ENCODE measurements at places on chromosomes 5 and 9.

DNA sequence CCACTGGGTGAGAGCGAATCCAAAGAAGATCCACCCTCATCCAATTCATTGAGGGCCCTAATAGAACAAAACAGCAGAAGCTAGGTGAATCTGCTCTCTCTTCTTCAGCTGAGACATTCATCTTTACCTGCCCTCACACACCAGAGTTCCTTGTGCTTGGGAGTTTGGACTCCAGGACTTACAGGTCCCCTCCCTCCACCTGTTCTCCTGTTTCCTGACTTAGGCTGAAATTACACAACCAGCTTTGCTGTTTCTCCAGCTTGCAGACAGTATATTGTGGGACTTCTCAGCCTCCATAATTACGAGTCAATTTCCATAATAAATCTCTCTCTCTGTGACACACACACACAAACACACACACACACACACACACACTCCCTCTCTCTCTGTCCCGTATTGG is 19.1 kb downstream of the TMEM171 start:
- H3K27me3 ChIP-seq, result peaks cover 51% of the 10 kb centered on the region
- no peak overlapping the region for H3K27ac ChIP-seq
- no peak overlapping the region for H3K4me3 ChIP-seq
- DNase-seq, result no peak

DNA sequence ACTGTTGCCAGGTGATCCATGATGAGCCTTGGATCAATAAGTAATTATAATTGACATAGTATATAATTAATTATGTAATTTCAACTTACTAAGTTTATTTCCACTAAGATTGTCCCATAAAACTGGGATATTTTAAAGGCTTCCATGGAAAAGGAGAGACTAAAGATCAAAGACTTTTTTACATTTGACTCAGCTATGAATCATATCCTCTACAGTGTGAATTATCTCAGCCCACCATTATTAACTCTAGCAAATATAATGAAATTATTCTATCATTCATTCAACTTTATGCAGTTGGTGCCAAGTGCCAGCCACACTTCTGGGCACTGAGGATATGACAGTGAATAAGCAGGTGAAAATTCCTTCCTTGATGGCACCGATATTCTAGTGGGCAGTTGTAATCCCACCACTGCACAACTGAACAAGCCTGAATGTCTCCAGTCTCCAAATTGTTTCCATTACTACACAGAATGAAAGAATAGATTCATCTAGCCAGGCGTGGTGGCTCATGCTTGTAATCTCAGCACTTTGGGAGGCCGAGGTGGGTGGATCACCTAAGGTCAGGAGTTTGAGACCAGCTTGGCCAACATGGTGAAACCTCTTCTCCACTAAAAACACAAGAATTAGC is 21.9 kb upstream of the TXN start:
- no peak overlapping the region for H3K27ac ChIP-seq
- no peak for DNase-seq
- H3K4me3 ChIP-seq, result no peak overlapping the region

- no peaks in the 10 kb centered on the region for H3K36me3 ChIP-seq
- H3K4me3 ChIP-seq, result no peak overlapping the region
- DNase-seq, result no peak
- no peak overlapping the region for H3K27ac ChIP-seq
- no peaks in the 10 kb centered on the region for H3K4me1 ChIP-seq
Observed at GRCh38 chr9:73847536-73847935, 649.6 kb upstream of the RORB start.

DNA sequence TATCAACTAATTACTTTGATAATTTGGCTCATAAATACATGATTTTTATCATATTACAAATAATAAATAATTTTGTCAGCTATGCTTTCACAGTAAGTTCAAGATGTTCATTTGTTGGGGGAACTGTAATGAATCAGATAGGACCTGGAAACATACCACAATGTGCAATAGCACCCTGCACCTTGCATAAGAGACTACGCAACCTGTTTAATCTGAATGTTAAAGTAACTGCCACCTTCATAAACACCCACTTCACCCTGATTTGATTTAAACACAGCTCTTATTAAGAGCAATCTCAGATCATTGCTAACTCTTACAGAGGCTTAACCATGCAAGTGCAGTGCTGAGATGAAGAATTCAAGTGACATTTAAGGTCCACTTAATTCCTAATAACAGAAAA is 69.1 kb upstream of the GABRA1 start:
- H3K36me3 ChIP-seq, result no peaks in the 10 kb centered on the region
- DNase-seq, result no peak
- no peak overlapping the region for H3K27ac ChIP-seq
- H3K4me3 ChIP-seq, result no peak overlapping the region
- no peaks in the 10 kb centered on the region for H3K4me1 ChIP-seq

- no peaks in the 10 kb centered on the region for H3K27me3 ChIP-seq
- peaks cover 54% of the 10 kb centered on the region for H3K36me3 ChIP-seq
- H3K27ac ChIP-seq, result peak overlapping the region; percentile 99
- H3K4me1 ChIP-seq, result peaks cover 23% of the 10 kb centered on the region
Observed at GRCh38 chr5:176387384-176387925, 943 bp downstream of the NOP16 start.

- H3K4me3 ChIP-seq, result no peak overlapping the region
- no peaks in the 10 kb centered on the region for H3K27me3 ChIP-seq
- DNase-seq, result no peak
- no peaks in the 10 kb centered on the region for H3K4me1 ChIP-seq
- H3K27ac ChIP-seq, result no peak overlapping the region
- peaks cover 50% of the 10 kb centered on the region for H3K36me3 ChIP-seq
Observed at GRCh38 chr5:1041225-1042143, 32.9 kb downstream of the NKD2 start.

GRCh38 chr9:102534031-102534430 is 461.1 kb upstream of the CYLC2 start:
- H3K27ac ChIP-seq, result no peak overlapping the region
- DNase-seq, result no peak
- H3K4me1 ChIP-seq, result no peaks in the 10 kb centered on the region
- H3K27me3 ChIP-seq, result no peaks in the 10 kb centered on the region
- H3K36me3 ChIP-seq, result no peaks in the 10 kb centered on the region

DNA sequence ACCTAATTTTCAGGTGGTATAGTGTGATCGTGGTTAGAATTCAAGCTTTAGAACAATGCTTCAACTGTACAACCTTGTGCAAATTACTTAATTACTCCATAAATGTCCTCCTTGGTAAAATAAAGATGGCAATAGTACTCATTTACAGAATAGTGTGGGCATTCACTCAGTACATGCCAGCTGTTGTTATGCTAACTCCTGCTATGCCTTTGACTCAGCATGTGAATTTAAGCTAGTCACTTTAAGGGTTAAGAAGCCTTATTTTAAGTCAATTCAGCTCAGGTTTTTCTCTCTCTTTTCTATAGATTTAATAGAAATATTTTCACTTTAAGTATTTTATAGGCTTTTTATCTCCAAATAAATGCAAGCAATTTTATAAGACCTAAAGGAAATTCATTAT is 335.6 kb upstream of the ITGA1 start:
- no peaks in the 10 kb centered on the region for H3K4me1 ChIP-seq
- DNase-seq, result no peak
- no peaks in the 10 kb centered on the region for H3K36me3 ChIP-seq

DNA sequence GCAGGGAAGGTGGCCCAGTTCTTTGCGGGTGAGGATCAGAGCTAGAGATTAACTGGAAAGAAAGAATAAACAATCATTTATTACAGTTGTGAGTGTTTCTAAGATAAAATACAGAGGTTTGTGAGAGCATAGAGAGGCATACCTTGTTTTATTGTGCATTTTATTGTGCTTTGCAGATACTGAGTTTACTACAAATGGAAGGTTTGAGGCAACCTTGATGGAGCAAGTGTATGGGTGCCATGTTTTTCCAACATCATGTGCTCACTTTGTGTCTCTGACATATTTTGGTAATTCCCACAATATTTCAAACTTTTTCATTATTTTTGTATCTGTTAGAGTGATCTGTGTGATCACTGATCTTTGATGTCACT is 715 bp upstream of the C5orf34 start:
- peaks cover 13% of the 10 kb centered on the region for H3K36me3 ChIP-seq
- no peak for DNase-seq
- H3K4me3 ChIP-seq, result peak overlapping the region; percentile 83
- H3K4me1 ChIP-seq, result peaks cover 29% of the 10 kb centered on the region

- no peaks in the 10 kb centered on the region for H3K36me3 ChIP-seq
- H3K27me3 ChIP-seq, result peaks cover 11% of the 10 kb centered on the region
- DNase-seq, result no peak
- H3K4me1 ChIP-seq, result peaks cover 2% of the 10 kb centered on the region
- H3K4me3 ChIP-seq, result no peak overlapping the region
Observed at GRCh38 chr9:109427886-109428285, 70.2 kb downstream of the PTPN3 start.

DNA sequence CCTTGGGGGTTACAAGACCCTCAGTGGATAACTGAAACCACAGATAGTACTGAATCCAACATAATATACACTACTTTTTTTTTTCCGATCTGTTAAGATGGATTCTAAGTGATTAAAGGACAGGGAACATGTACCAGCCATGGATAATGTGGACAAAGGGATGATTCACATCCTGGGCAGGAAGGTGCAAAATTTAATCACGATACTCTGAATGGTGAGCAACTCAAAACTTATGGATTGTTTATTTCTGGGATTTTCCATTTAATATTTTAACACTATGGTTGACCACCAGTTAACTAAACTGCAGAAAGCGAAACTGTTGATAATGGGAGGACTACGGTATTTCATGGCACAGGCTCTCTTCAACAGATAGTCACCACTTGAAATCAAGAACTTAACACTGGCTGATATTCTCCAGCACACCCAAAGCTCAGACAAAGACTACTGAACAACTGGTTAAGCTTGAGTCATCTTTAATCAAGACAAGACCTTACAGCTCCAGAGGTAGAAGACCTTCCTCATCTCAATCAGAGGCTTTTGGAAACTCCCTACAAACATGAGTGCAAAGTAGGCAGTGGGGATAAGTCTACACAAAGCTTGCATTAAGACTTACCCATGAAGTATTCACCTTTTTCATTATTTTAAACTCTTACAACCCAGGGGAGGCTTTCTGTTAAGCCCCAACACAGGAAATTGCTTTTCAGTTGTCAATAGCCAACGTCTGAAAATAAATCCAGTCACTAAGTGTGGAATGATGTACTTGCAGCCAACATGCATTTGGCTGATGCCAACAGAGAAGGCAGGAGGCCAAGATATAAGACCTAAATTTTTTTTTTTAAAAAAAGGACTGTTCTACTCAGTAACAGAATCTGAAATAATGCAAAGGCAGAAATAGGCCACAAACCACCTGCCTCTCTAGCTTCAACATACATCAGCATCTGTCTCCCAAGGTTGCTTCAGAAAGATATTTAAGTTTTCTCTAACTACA is 78.7 kb downstream of the ELAVL2 start:
- H3K27ac ChIP-seq, result no peak overlapping the region
- H3K4me3 ChIP-seq, result no peak overlapping the region
- no peaks in the 10 kb centered on the region for H3K36me3 ChIP-seq
- no peak for DNase-seq

GRCh38 chr5:146890731-146891440 is 12.3 kb upstream of the PPP2R2B start:
- H3K4me3 ChIP-seq, result no peak overlapping the region
- no peak for DNase-seq
- H3K4me1 ChIP-seq, result peaks cover 7% of the 10 kb centered on the region

GRCh38 chr5:126525630-126526245 is 69.3 kb downstream of the ALDH7A1 start:
- DNase-seq, result no peak
- H3K4me3 ChIP-seq, result no peak overlapping the region
- H3K27me3 ChIP-seq, result no peaks in the 10 kb centered on the region
- H3K4me1 ChIP-seq, result no peaks in the 10 kb centered on the region

- H3K27me3 ChIP-seq, result no peaks in the 10 kb centered on the region
- no peaks in the 10 kb centered on the region for H3K36me3 ChIP-seq
- H3K4me3 ChIP-seq, result no peak overlapping the region
- no peak overlapping the region for H3K27ac ChIP-seq
- H3K4me1 ChIP-seq, result peaks cover 7% of the 10 kb centered on the region
Observed at GRCh38 chr9:73179589-73179988, 27.9 kb downstream of the ANXA1 start.

DNA sequence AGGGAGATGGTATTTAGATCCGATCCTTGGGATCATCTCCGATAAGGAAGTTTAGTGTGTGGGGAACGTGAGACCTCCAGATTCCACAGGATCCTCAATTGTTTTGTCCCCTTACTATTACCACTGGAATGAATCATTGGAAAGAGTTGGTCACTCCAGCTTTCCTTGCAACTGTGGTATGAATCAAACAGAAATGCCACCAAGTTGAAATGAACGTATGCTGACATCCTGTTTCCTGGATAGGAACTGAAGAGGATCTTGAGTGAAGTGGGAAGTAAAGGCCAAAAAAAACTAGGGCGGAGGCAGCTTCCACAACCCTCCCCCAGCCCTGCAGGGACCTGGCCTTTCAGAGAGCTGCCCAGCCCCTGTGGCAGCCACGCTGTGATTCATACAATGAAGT is 23.9 kb downstream of the IRX1 start:
- H3K27me3 ChIP-seq, result no peaks in the 10 kb centered on the region
- H3K4me1 ChIP-seq, result no peaks in the 10 kb centered on the region
- DNase-seq, result no peak
- no peak overlapping the region for H3K4me3 ChIP-seq

- peaks cover 14% of the 10 kb centered on the region for H3K4me1 ChIP-seq
- no peak overlapping the region for H3K4me3 ChIP-seq
- no peak for DNase-seq
- H3K27ac ChIP-seq, result no peak overlapping the region
Observed at GRCh38 chr5:131466171-131466766, 168.8 kb downstream of the RAPGEF6 start.

- no peak overlapping the region for H3K27ac ChIP-seq
- H3K27me3 ChIP-seq, result peaks cover 3% of the 10 kb centered on the region
- H3K4me1 ChIP-seq, result no peaks in the 10 kb centered on the region
- no peaks in the 10 kb centered on the region for H3K36me3 ChIP-seq
- DNase-seq, result no peak
- H3K4me3 ChIP-seq, result no peak overlapping the region
Observed at GRCh38 chr5:57417320-57417719, 65.3 kb downstream of the ACTBL2 start.

DNA sequence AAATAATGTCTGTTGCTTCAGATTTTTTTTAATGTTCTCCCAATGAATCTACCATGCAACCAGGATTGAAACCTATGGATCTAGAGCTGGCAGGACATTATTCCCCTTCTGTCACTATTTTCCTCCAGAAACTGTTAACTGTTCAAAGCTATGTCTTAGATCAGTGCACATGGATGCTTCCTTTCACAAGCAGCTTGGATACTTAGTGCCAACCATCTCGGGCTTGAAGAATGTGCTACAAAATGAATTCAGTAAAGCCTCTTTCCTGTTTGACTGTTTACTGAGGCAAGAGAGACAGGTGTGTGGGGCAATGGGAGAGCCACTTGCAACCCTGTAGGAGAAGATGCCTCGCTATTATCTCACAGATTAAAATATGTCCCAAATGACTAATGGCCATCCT is 774.8 kb downstream of the KCTD16 start:
- DNase-seq, result no peak
- H3K4me3 ChIP-seq, result no peak overlapping the region

GRCh38 chr5:129069292-129069691 is 25.3 kb upstream of the ISOC1 start:
- H3K27me3 ChIP-seq, result peaks cover 4% of the 10 kb centered on the region
- no peak for DNase-seq
- no peaks in the 10 kb centered on the region for H3K36me3 ChIP-seq
